SHP77 treated with DMSO at 0.1 percent for 48 hours (cell line): ENCODE measurements at places on chromosomes 5 and 9.
A peak's percentile ranks its signal among the peaks of the same experiment; 100 is the strongest.

GRCh38 chr5:59592101-59592500 lies 301.4 kb downstream of the PDE4D start:
- DNase-seq, result no peak

DNA sequence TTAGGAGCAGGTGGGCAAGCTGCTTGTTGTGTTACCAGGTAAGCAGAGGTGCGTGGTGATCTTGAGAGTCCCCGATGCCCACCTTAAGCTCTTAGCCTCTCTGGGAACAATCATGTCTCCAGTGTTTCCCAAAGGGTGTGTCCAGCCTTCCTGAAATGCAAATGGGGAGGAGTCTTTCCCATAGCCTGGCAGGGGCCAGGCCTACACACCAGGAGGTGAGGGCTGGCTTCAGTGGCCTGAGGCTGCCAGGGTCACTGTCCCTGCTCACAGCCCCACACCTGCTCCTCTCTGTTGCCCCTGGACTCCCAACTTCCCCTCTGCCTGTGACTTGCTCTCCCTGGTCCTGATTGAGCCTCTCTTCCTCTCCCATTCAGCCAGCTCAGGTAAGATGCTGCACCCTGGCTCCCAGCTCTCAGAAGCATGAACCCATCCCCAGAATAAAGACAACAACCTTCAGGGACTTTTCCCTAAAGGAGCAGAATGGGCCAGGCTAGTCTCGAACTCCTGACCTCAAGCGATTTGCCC lies 65.7 kb upstream of the PHYKPL start:
- DNase-seq, result no peak

- DNase-seq, result no peak
These were observed 106.0 kb downstream of the EHMT1 start for GRCh38 chr9:137724818-137725240.

- no peak for DNase-seq
These were observed 64.6 kb upstream of the TAF11L2 start for GRCh38 chr5:17433406-17433805.

DNA sequence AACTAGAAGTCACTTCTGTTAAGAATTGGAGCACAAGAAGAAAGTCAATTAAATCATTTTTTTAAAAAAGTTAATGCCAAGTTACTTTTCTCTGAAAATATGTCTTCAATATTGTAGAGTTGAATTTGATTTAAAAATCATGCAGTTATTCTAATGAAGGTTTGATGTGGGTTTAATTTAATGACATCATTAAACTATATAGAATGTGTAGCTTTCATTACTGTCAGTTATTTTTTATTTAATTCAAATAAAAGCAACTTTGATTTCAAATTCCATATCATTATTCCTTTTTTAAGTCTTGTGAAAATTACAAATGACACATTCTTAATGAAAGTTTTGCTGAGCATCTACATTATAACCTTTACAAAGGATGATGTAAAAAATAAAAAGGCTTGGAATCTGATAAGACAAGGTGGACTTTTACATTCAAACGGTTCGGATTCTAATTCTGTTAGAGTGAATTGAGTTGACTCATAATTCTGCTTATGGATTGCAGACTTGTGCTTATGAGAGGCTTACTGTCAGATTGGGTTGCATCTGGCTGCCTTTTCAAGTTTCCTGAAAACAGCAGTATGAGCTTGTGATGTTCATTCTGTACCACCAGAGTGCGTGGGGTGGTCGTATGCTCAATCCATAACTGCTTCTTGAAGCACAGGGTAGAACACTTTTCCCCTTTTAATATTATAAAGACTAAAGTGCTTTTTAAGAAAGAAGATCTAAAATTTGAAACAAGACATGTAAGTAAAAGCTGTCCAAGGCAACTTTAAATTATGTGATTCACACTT lies 253.0 kb upstream of the ARRDC3 start:
- DNase-seq, result no peak

- DNase-seq, result no peak
These were observed 110.7 kb upstream of the PHYKPL start for GRCh38 chr5:178343306-178343705.

DNA sequence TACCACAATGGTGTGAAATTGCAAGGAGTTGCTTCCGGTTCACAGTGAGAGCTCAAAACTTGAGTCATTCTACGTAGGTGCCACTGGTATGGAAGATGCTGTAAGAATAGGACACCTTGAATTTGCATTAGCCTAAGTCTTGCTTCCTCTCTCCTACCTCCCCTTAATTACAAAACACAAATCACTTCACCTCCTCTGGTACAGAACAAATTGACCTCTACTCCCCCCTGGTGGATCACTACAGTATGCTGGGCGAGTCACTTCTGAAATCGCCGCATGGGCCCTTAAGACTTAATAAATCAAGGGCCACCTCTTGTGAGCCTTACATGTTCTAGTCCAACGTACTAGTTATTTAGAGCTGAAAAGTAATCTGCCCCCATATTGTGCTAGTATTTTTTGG lies 145.3 kb upstream of the SMARCA2 start:
- no peak for DNase-seq

DNA sequence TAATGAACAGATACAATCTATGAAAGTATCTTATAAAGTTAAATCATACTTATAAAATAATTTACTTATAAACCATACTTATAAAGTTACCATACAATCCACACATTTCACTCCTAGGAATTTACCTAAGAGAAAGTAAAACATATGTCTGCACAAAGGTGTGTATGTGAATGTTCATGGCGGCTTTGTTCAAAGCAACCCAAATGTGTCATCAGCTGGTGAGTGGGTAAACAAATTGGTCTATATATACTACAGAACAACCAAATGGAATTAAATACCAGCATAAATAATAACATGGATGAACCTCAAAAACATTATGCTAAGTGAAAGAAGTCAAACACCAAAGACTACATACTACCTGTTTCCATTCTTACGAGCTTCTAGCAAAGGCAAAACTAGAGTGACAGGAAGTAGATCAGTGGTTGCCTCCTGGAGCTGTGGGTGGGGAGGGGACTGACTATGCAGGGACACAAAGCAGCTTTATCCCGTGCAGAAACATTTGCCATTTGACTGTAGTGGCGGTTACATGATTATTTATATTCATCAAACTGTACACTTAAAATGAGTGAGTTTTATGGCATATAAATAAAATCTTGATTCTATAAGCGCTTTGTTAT lies 10.6 kb downstream of the TRAF1 start:
- DNase-seq, result no peak

GRCh38 chr5:181217111-181217802 lies 5.8 kb upstream of the TRIM41 start:
- DNase-seq, result no peak

DNA sequence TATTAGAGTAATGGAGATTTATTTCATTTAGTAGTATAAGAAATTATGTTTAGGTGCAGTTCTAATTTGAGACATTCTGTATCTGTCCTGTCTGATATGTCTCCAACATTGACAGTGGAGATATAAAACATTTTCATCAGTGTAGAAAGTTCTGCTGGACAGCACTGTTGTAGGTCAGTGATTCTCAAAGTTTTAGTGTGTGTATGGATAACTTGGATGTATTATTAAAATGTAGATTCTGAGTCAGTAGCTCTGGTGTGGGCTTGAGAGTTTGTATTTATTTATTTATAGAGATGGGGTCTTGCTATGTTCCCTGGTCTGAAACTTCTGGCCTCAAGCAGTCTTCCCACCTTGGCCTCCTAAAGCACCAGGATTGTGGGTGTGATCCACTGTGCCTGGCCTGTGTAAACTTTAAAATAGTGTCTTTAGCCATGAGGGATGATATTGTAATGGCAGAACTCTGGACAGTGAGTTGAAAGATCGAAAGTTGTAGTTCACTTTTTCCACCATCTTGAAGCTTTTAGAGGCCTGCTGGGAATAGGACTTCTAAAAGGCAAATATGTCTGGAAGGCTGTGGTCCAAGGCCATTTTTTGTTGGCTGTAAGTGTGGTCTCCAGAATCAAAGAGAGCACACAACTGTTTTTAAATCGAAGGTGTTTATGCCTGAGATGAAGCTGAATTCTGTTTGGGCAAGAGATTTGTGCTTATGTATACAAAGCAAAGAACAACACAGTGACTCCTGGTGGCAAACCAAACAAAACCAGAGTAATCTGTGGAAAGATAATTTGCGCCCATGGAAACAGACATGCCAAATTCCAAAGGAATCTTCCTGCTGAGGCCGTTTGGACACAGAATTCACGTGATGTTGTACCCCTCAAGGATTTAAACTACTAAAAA lies 12.4 kb downstream of the UBAP1 start:
- DNase-seq, result no peak

GRCh38 chr5:110054240-110054639 lies 364.5 kb downstream of the MAN2A1 start:
- peak; percentile 58 for DNase-seq

DNA sequence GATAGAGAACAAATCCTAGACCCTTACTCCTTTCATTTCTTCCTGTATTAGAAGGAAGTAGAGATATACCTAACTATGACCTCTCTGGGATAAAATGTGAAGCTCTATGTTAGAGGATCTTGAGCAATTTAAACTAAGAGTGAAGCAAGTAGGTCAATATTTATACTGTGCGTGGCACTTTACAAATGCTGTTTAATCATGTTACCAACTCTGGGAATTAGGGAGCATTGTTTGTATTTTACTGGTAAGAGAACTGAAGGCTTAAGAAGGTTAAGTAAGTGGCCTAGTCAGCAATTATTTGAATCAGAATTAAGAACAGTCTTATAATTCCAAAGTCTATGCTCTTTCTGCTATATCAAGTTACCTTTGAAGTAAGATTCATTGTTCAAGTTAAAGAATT lies 12.0 kb downstream of the TNC start:
- no peak for DNase-seq

- DNase-seq, result no peak
These were observed 12.0 kb downstream of the INIP start for GRCh38 chr9:112705768-112706427.

DNA sequence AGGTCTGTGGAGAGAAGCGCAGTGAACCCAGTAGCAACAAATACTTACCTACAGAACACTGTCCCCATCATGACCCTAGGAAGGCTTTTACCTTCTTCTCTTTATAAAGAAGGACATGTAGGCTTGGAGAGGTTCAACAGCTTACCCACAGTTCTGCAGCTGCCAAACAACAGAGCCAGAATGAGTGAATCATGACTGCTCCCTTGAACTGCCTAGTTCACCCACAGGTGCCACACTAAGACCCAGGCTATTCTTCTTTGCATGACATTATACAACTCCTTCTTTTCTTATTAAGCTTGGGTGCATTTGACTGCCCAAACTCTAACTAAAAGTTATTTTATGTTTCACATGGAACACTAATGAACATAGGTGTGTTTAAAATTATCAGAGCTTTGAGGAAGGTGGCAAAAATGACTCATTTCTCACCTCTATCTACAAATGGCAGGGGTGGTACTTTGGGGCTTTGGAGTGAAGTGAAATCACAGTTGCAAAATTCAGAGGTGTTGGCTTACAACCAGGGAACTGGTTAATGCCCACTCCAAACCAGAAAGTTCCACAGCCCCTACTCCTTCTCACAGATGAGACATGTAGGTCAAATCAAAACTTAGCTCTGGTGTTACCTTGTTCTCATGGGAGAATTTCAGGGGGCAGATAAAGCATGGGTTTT lies 201.6 kb downstream of the SEMA6A start:
- DNase-seq, result no peak

DNA sequence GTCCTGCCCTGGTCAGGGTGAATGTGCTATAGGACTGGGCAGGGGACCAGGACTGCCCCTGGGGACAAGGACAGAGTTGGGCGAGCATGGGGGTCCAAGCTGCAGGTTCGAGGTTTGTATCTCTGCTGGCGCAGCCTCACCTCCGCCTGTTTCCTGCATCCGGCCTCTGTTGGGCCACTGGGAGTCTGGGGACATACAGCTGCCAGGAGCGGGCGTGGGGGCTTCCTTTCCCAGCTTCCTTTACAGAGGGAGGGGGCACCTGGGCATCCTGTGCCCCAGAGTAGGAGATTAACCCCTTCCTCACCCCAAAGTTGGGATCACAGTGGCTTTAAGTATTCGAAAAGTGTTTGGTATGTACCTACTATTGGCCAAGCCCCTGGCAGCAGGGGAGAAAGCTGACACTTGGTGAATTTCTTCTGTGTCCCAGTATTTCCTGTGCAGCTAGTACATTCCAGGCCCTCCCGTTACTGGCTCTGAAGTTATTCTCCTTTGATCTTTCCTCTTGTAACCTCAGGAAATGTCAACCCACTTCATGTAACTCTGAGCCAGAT lies 19.0 kb downstream of the OLFML2A start:
- no peak for DNase-seq

- no peak for DNase-seq
These were observed 24.4 kb downstream of the NCS1 start for GRCh38 chr9:130196643-130197042.

- DNase-seq, result no peak
These were observed 1.8 kb upstream of the ENTPD2 start for GRCh38 chr9:137055385-137056364.

- DNase-seq, result peak; percentile 20
These were observed 4.0 kb downstream of the ST6GALNAC4 start for GRCh38 chr9:127912882-127913281.

GRCh38 chr9:98916660-98917059 lies 27.0 kb upstream of the COL15A1 start:
- no peak for DNase-seq

GRCh38 chr5:5040712-5041111 lies 99.4 kb upstream of the ADAMTS16 start:
- DNase-seq, result no peak

- DNase-seq, result no peak
These were observed 12.0 kb downstream of the HIGD2A start for GRCh38 chr5:176400382-176401156.

DNA sequence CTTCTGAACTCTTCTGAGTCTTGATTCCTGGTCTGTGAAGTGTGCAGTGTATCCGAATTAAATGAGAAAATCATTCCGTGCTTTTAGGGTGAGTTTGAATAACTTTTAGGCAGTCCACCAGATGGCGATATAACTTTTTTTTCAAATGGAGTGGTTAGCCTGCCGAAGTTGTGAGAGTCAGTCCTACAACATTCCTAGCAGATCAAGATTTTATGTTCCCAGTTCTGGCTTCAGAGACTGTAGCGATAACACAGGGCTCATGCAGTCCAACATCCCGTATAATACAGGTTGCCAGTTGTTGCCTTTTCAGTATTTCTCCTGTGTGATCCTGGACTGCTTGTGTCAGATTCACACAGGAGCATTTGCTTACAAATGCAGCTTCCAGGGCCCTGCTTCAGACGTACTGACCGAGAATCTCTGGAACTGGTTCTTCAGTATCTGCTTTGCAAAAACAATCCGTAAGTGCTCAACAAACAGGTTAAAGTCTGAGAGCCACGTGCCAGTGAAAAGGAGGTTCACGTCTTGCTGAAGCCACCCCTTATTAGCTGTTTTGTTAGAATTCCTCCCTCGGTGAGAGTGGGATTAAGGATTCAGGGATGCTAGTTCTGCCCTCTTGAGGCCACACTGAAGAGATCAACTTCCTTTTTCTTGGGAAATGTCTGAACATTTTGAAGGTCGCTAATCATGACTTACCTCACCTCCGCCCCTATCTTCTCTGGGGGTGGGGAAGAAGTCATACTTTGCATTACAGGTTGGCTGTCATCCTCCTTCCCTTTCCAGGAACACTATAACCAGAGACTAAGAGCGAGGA lies 22.8 kb downstream of the SMIM3 start:
- DNase-seq, result peak; percentile 31
